Epithelial cell of prostate (primary cell): ENCODE measurements at places on chromosomes 12 and 14.

- DNase-seq, result no peak
Measured at GRCh38 chr14:78524196-78524595, 354.0 kb downstream of the NRXN3 start.

DNA sequence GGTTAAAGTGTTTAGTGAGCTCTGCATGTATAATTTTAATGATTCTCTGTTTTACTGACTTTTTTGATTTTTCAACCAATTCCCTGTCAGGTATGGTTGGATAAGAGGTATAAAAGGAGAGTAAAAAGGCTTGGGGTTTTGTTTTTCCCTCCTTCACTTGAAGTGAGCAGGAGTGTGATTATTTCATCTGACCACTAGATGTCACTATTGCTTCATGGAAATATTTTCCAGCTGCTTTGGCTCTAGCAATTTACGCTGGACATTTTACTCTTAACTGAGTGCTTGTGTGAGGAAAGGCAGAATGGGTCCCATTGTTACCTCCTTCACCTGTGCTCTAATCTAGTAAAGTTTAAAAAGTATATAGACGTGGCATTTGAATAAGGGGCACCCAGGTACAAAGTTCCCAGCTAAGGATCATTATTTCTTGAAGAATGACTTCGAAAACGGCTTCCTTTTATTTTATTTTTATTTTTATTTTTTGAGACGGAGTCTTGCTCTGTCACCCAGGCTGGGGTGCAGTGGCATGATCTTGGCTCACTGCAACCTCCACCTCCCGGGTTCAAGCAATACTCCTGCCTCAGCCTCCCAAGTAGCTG is 66.5 kb downstream of the TBC1D30 start:
- no peak for DNase-seq

GRCh38 chr12:79687711-79688260 is 3.0 kb downstream of the PAWR start:
- DNase-seq, result no peak

- DNase-seq, result peak; percentile 3
Measured at GRCh38 chr12:18383203-18383602, 121.9 kb downstream of the PIK3C2G start.

- no peak for DNase-seq
Measured at GRCh38 chr12:101077791-101078528, 132.1 kb downstream of the SLC5A8 start.

GRCh38 chr12:573232-573631 is 90.0 kb downstream of the NINJ2 start:
- no peak for DNase-seq

DNA sequence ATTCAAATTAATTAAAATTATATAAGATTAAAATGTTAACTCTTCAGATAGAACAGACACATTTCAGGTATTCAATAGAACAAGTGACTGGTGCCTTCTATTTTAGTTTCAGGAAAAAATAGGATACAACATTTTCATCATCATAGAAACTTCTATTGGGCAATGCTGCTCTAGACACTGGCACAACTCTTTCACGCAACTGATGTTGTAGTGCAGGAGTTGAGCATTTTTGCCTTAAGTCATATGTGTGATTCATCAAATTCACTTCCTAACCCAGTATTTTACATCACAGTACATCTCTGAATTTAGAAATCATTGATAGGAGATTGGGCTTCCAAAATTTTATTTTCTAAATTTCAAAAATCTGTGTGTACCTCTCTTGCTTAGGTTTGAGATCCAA is 215.4 kb upstream of the DIO2 start:
- peak; percentile 45 for DNase-seq

- no peak for DNase-seq
Measured at GRCh38 chr12:65853489-65854157, 29.3 kb downstream of the HMGA2 start.

DNA sequence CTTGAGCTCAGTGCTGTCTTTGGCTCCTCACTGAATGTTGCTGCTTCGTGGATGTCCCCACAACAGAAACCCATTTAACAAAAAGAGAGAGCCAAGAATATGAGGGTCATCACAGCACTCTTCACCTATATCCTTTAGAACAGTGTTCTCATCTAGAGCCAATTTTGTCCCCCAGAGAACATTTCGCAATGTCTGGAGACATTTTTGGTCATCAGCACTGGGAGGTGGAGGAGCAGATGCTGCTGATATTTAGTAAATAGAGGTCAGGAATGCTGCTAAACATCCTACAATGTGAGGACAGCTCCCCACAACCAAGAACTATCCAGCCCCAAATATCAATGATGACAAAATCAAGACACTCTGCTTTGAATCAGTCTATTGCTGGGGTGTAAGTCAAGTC is 92.5 kb downstream of the BBS10 start:
- DNase-seq, result no peak

GRCh38 chr14:57707219-57707618 is 158.7 kb downstream of the SLC35F4 start:
- DNase-seq, result no peak

GRCh38 chr12:108622421-108622820 is 11.3 kb downstream of the SELPLG start:
- DNase-seq, result no peak

DNA sequence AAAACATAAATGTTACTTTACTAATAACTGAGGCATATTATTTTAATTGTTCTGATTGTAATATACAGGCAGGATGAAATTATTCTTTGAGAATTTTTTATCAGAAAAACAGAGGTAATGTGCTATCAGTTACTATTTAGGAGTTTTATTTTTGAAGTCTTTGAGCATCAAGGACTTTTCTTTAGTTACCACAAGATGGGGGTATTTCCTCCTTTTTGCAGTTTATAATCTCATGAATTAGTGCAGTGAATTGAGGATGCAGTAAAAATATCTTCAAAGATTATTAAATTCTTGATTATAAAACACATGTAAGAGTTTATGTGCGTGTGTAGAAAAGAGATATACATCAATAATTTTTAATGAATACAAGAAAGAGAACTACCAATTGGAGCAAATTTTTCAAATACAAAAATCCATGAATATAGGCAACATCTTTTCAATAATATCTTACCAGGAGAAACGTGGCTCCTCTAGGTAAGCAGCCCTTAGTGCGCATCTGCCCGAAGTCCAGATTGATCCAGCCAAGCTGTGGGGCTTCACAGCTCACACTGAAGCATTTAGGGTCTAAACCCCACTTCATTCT is 71.6 kb downstream of the ERGIC2 start:
- no peak for DNase-seq

GRCh38 chr14:101449114-101449513 is 112.2 kb upstream of the DIO3 start:
- no peak for DNase-seq

DNA sequence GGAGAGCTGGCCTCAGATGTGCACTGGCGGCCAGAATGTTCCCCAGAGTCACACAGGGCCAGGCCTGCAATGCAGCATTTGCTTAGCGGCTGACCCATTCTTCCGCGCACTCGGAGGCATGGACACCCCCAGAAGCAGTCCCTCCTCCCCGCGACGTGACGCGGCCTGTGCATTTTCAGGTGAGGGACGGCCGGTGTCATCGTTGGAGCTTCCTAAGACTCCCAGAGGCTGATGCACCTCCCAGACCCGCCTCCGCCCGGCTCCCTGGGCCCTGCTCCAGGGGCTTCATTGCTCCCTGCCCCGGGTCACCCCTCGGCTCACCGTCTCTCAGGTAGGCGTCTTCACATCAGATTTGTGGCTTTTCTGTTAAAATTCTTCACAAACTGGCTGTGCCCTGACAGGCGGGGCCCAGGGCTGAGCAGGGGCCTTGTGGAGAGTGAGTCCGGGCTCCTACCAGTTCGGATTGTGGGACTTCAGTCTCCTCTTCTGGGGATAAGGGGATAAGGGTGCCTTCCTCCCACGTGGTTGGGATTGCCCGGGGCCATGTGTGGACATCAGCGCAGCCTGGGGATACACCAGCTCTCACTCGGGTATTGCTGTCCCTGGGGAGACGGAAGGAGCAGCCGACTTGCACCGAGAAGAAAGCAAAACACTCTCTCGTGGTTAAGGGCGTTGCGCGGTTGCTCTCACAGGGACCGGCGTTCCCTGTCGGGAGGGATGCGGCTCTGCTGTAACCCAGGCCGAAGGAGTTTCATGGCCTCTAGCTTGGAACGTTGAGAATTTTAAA is 249.1 kb downstream of the ADGRD1 start:
- DNase-seq, result no peak
